ENCODE measurements at places on chromosomes 12 and 14.

GRCh38 chr12:50725011-50725942 is 38.6 kb upstream of the ATF1 start:
- no peak for DNase-seq

DNA sequence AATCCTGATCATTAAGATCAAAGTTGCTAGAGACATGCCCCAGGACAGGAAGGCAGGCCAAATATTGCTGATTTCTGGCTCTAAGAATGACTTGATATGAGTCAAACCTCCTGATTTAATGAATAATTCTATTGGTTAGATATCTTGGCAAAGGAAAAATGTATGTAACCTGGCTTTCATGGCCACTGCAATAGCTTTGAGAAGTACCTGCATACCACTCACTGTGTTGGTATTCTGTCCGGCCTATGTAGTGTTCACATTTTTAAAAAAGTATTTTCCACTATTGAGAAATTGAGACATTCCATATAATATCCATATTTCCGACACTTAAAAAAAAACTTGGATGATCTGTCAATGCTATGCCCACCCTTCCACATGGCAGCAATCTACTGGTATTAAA is 283.1 kb upstream of the SOX5 start:
- DNase-seq, result no peak

- peak; percentile 99 for DNase-seq
Observed at GRCh38 chr12:123971770-123972456, 718 bp downstream of the CCDC92 start.

DNA sequence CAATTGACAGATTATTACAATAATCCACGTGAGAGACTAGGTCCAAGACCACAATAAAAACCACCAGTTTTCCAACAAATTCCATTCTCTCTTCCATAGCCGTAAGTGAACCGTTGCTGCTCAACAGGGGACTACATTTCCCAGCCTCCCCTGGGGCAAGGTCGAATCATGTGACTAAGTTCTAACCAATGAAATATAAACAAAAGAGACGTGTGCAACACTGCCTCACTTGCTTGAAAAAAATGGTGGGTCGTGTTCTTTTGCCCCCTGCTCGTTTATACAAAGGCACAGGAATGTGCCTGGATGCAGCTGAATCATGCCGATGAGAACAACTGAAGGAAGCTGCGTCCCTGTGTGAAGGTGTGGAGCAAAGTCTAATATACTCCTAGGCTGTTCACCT is 51.1 kb downstream of the HSPB8 start:
- peak; percentile 88 for DNase-seq
